Large intestine (tissue), 12 donors: ENCODE measurements at places on chromosomes 5 and 9. TPM values are rescaled to one million over a fixed set of nuclear protein-coding genes. Genes with fewer than 3 reads are reported as not detected.

Gene CERCAM
- 19.9 TPM for polyA plus RNA-seq

Gene PCDHB4
- polyA plus RNA-seq, result 1.6 TPM

Gene IGFBPL1
- polyA plus RNA-seq, result 3.8 TPM

Gene NAIP
- polyA plus RNA-seq, result 29.3 TPM

Gene MCCC2
- polyA plus RNA-seq, result 43.0 TPM

Gene HAND1
- polyA plus RNA-seq, result 7.8 TPM

Gene MOB3B
- polyA plus RNA-seq, result 34.7 TPM

DNA sequence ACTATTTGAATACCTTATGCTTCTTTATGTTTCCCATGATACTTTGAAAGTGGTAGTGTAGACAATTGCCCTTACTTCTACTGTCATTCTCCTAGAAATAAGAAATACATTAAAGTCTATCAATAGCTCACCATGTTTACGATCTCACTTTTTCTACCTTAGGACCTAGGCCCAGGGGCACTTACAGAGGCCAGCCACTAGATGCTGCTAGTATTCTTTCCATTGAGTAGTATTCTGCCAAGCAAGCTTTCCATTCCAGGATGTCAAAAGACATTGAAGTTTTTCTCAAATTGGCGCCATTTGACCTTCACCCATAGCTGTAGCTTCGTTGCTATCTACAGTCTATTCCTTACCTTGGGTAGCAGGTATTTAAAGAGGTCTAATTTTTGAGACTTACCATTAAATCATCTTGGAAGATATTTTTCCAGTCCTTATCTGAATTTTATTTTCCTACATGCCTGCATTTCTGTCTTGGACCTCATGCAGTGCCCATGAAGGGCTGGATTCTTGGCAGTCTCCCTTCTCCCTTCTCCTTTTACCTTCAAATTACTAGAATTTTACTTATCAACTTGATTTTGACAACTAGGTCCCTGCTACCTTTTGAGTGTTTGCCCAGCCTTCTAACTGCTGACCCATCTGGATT is 246.0 kb upstream of the NUDT12 start:
- DNase-seq, result peak; percentile 27

DNA sequence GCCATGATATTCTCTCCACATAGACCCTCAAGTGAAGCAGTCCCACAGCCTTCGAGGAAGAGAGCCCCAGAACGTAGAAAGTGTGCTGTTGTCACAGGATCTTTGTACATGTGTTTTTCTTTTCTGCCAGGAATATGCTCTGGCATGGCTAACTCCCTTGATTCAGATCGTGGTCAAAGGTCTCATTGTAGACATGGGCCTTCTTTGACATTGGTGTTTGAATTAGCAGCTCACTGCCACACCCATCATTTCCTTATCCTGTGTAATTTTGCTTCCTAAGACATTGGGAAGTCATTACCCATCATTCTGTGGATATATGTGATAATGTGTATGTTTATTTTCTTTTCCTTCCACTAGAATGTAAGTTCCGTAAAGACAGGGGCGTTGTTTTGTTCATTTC is 25.5 kb downstream of the MTRR start:
- DNase-seq, result peak; percentile 71

DNA sequence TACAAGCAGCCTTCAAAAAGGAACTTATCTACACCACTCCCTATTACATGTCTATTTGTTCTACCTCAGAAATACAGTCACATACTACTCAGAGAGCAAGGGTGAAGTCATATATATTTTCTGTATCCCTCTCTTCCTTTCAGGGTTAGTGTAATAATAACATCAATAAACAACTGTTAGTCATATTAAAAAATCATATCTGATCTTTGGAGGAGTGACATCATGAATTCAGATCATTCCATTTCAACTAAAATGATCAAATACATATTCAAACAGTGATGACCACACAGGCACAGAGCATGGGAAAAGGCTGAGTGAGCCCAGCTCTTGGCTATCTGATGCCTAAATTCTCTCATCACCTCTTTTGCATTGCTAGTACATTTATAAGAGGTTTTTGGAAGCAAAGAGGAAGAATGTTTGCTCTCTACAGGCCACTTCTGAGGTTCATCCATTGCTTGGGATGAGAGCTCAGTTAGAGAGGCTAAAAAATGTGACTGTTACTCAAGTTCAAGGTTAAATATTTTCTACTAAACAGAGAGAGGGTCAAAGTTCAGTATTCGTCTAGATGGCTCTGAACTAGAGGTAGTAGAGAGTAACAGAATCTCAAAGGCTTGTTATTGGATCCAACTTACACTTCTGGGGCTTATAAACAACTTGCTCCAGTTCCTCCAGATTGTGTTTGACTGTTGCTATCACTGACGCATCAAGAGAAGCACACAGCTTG is 39.0 kb downstream of the RIGI start:
- no peak for DNase-seq

DNA sequence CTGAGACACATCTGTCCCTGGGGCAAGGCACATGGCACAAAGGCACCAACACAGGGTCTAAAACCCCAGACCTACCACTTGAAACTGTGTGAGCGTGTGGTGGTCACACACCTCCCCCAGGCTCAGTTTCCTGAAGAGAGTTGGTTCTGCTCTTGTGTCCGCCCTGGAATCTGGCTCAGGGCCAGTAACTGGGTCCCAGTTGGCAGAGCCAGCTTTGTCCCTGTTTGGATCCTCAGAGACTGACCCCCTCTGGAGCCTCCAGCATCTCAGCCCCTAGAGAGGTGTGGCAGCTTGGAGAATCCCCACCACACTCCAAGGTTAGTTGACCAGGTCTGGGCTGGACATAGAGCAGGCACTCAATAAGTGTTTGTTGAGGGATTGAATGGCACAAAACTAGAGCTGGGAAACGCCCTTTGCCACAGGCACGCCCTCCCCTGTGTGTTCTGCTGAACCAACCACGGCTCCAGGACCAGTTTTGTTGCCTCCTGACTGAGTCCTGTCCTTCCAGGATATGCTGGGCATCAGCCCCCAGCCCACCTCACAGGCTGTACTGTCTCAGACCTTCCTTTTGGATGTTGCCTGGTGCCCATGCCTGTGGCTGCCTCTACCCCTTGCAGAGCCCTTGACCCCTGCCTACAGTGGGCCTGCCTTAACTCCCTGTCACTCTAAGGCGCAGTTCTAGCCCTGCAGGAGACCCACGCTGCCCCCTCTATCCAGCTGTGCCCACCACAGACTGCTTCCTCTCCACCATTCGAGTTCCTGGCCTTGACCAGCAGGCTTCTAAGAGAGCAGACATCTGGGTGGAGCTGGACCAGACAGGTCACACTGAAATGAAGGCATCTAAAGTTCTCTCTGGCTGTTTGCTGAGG is 3.8 kb upstream of the PDLIM4 start:
- no peak for DNase-seq

- DNase-seq, result no peak
These were observed 1082.5 kb upstream of the WWC1 start for GRCh38 chr5:167208911-167209310.

DNA sequence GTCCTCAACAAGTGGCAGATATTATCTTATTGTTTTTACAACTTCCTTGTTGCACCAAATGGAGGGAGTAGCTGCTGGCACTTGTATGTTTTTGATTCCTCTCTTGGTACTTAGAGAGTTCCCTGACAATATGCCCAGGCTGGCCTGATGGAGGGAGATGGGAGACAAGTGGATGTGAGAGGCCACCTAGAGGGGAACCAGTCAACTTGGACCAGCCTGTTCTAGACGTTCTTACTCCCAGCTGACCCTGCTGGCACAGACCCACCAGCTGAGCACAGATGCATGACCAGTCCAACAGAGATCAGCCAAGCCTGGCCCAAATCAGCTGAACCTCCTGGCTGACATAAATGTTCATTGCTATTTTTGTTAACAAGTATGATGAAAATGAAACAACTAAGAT is 60.9 kb upstream of the GDNF start:
- DNase-seq, result no peak

DNA sequence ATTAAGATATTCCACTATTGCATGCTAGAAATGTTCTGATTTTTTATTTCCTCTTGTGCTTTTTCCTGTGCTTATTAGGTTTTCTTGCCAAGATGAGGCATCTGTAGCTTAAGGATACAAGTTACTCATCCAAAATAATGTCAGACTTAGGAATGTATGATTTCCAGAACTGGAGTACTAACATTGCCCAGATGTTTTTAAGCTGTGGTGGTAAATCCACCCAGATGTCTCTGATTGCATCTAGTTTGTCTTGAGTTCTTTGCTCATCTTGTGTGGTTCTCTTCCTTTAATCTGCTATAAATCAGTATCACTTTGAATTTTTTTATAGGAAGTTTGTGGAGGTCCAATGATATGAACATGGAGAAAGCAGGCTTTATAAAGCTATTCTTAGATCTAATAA is 337.5 kb upstream of the ZNF608 start:
- DNase-seq, result no peak

DNA sequence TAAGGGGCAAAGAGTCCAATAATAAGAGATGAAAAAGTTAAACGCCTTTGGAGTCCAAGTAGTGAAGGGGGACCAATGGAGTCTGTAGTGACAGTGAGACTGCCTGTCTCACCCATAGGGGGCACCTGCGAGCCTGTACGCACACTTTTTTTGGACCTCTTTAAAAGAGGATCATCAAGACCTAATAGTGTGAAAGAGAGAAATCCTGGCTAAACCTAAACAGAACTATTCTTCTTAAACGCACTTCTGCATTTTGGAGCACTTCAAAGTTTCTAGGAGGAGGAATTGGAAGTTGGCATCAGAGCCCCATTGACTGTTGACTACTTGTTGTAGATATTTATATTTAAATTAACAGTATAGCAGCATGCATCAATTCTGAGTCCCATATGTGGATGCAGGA is 636.1 kb upstream of the KLF4 start:
- no peak for DNase-seq

GRCh38 chr9:94033383-94033782 is 50.9 kb upstream of the PTPDC1 start:
- no peak for DNase-seq

GRCh38 chr9:131280660-131281059 is 4.3 kb upstream of the FAM78A start:
- no peak for DNase-seq

DNA sequence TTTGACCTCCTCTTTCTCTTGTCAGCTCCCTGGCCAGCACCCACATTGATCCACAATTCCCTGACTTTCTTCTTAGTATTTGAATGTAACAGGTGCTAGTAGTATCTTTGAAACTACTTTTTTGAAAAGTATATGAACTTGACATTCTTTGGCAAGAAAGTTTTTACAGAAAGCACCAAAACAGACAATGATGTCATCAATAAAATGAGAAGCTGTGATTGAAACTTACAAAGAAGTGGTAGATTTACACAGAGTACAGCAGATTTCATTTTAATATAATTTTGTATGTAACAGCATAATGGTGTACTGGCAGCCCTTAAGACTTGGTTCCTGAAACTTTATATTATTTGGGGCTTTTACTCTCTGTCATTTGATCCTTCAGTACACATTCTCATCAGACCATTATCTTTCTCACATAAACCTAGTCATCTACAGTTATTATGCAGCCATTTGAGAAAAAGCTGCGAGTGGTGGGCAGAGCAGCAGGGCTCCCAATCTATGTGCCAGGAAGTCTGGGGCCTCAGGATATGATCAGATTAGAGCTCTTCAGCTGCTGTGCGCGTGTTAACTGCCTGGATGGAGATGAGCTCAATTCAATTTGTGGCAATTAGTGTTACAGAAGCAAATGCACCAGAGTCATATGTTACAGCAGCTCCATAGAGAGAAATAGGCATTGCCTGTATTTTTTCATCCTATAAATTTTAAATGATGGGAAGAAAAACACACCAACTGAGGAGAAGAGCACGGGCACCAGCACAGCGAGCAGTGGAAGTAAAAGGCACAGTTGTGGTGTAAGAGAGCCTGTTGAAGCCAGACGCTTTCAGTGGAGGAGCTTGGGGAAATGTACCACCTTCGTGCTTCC is 126.1 kb downstream of the STARD4 start:
- DNase-seq, result peak; percentile 16

DNA sequence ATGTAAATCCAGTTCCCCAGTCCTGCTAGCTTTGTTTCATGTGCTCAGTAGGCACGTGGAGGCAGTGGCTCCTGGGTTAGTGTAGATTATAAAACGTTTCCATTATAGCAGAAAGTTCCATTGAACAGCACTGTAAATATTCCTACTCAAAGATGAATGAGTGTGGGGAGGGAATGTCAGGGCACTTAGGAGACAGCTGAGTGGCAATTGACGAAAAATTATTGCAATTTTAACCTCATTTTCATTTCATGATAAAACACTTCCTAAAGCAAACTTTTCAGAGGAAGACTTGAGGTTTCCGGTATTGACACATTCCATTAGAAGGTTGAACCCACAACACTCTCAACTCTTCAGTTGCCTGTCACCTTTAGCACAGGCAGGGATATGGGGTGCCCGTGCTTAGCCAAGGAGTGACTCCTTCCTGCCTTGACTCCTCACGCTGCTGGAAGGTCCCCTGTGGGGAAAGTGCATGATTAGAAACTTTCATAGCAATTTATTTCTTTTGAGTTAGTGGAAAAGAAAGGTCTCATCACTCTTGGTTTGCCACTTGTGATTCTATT is 41.2 kb downstream of the SLC46A2 start:
- no peak for DNase-seq

DNA sequence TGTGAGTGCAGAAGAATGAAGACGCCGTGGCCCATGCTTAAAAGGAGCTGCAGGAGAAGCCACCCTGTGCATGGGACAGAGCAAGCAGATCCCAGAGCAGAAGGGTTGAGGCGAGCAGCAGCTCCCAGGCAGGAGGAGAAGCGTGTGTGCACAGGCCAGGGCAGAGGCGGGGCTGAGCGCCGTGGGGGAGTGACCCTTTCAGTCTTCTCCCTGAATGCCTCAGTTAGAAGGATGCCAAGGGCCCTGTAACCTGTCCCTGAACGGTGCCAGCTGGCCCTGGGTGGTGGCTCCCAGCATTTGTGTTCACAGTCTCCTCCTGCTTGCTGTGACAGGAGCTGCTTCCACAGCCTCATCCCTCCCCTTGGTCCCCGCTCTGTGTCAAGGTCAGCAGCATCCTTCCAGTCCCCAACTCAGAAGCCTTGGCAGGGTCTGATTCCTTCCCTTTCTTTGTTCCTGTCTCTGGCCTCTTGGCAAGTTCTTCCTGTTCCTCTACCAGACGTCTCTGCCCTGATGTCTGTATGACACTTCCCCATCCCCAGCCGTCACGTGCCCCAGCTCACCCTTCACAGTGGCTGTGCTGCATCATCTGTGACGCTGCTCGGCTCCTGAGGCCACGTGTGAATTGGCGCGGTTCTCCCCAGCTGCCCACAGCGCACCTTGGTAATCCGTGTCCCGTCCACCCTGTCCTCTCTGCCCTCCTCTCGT is 5.2 kb downstream of the EXOC3 start:
- no peak for DNase-seq

- no peak for DNase-seq
These were observed 135.5 kb downstream of the RAB3C start for GRCh38 chr5:58718269-58718978.

- DNase-seq, result no peak
These were observed 62.0 kb downstream of the MACROH2A1 start for GRCh38 chr5:135337064-135337463.

- no peak for DNase-seq
These were observed 140.5 kb upstream of the PITX1 start for GRCh38 chr5:135174315-135175096.

DNA sequence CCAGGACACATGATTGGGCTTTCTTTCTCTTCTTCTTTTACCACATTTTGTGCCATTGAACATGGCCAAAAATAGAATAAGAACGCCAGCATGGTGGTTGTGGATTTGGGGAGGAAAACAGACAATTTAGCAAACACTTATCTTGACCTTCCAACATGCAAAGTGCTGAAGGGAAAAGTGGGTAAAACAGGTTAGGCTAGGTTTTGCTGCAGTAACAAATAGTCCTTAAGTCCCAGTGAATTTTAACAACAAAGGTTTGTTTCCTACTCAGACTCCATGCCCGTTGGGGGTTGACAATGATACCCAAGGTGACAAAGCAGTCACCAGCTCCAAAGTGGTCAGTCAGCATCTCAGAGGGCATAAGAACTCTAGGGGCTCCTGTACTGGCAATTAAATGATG is 43.2 kb upstream of the STC2 start:
- DNase-seq, result no peak
